Activated CD4-positive, CD25-positive, alpha-beta regulatory T cell treated with anti-CD3 and anti-CD28 coated beads, Interleukin-2, amount 50 U/mL, for 16 hours (primary cell): ENCODE measurements at places on chromosomes 4 and X.

DNA sequence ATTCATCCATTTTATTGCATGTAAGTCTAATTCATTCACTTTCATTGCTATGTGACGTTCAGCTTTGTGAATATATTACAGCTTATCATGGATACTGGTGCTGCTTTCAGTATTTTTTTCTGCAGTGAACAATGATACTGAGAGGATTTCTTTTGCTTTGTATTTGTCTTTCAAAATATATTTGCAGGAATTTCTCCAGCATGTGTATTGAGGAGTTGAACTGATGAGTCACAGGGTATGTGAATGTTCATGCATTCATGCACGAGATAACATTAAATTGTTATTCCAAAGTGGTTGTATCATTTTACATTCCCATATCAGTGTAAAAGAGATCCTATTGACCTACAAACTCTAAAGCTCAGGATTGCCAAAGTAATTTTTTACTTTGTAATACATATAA, 283.8 kb upstream of the ARSJ start:
- DNase-seq, result no peak

DNA sequence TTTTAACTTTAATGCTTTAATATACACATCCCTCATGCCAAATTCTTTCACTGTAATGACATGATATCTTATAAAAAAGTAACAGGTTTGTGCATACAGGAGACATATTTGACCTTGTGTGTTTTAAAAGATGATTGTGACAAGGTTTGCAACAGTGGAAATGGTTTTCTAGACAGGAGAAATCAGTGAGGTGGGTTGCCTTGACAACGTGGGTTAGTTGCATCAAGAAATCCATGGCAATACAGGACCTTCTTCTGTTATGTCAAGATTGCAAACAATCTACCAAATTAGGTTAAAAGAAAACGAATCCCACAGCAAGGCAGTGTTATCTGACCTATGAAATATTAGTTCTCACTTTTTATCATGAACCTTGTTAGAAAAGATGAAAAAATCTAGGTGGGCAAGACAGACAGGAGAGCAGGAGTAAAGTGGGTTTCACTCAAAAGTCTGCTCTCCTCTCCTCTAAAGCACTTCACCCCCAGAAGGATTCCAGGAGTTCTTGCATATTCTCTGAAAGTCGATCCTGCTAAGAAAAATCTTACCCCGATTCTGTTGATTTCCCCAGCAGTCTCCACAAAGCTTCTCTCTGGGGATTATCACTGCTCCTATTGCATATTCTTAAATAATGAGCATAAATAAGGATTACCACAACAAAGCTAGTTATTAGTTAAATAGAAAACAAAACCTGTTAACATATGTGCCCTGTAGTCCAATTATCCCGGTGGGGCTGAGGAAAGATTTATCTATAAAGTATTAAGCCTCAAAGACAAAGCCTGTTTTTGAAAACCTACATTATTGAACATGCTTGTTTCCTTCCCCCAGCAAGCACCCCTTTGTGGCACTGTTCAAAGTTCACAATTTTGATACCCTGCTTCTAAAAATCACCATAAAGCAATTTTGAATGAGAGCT, 71.0 kb downstream of the TMA16 start:
- no peak for DNase-seq

DNA sequence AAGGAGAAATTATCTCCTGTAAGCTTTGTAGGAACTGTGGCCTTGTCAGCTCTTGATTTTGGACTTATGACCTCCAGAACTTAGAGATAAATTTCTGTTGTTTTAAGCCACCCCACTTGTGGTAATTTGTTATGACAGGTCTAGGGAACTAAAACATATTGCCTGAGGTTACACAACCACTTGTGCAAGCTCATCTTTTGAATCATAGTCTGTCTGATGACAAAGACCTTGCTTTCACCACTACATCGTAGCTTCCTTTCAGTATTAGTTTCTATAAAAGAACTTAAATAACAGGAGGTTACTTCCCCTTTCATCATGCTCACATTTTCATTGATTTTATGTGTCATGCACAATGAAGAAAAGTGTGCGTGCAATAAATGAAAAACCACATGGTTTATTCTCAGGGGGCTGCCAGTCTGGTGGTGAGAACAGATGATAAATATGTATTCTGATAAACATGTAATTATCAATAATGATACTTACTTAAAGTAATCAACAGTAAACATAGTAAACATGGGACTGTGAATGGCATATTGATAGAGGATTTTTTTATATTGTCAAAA, 690.0 kb upstream of the HS3ST1 start:
- no peak for DNase-seq

DNA sequence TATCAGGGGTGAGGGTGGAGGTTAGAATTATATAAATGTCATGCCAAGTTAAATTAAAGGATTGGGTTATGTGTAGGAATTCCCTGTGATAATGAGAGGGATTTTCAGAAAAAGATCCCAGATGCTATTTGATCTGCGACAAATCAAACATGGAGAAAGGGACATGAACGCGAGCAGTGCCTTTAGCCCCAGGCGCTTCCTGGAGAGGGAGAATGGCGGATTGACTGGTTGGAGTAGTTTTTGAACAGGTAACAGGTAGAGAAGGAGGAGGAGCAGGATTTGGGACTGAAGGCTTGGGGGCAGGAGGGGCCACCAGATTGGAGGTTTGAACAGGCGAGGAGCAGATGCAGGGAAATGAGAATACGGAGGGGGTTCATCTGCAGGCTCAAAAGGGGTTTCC, 67.1 kb downstream of the LRP2BP start:
- no peak for DNase-seq

DNA sequence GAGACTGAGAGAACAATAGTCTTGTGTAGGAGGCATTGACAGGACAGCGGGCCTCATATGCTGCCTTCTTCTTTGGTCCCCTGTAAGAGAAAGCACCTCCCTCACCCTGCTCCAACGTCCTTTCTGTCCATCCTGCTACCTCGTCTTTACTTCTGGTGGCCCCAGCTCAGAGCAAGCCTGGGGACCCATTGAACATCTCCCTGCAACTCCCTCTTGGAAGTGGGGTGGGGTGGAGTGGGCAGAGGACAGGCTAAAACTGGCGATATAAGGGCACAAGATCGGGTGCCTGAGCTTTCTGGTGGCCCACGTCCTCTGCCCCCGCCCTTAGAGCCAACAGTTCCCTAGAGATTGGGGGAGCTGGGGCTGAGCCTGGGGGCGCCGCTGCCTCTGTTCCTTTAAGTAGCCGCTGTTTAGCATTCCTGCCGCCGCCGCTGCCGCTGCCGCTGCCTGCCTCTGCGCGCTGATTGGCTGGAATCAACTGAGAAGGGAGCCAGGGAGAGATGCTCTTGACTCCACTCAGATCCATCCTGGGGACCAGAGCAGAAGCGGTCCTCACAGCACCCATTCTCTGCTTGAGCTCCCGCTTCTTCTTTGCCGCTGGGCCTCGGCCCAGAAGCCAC, at the start of gene DLG3:
TSS of gene DLG3 (plus strand) at position 510 of the 620 bp plus-strand sequence. CDS start 367 bp downstream, outside the sequence.
- no peak for DNase-seq

GRCh38 chr4:138996090-138996489, 19.5 kb upstream of the NOCT start:
- no peak for DNase-seq

DNA sequence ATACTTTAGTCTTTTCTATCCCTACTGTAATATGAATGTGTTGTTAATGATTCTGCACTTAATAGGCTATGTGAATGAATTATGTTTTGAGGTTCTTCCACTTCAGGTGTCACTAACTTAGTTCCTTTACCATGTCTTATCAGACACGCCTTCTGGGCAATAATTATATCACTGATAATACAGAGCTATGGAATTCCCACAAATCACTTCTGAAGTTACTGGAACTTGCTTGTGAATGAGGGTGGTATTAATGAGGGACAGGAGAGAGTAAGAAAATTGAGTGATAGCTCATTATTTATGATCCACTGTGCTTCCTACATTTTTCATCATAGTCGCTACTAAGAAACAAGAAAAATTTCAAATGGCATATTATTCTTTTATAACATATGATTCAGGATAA, 130.0 kb downstream of the PDLIM5 start:
- no peak for DNase-seq
